Ascending aorta (tissue), 2 donors: ENCODE measurements at places on chromosomes 11 and 22. TPM values are rescaled to one million over a fixed set of nuclear protein-coding genes. Genes with fewer than 3 reads are reported as not detected.
A peak's percentile ranks its signal among the peaks of the same experiment; 100 is the strongest.

The MMP8 gene
- total RNA-seq, result not detected

DNA sequence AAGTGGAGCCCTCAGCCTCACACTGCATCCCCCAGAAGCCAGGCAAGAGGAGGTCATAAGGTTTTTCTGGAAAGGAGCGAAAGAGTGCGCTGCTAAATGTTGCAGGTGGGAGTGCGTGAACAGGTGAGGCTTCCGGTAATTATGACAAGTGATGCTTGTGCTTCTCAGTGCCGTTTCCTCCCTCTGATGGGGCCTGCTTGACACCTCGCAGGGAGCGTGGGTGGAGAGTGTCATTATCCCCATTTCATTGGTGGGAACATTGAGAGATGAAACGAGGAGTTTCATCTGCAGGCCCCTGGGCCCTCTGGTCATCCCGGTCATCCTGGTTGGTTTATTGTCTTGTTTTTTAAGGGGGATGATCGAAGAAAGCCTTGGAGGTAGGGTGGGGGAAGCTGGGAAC, 57.5 kb downstream of the BCR start:
- no peak for DNase-seq
- peak overlapping the region; percentile 15 for H3K4me3 ChIP-seq
- H3K36me3 ChIP-seq, result no peaks in the 10 kb centered on the region
- no peaks in the 10 kb centered on the region for H3K27me3 ChIP-seq

- H3K4me3 ChIP-seq, result no peak overlapping the region
- H3K36me3 ChIP-seq, result no peaks in the 10 kb centered on the region
- no peaks in the 10 kb centered on the region for H3K27me3 ChIP-seq
- no peak overlapping the region for H3K27ac ChIP-seq
These were observed 45.5 kb upstream of the FTH1 start for GRCh38 chr11:62012832-62013461.

The SYCE3 gene
- not detected for total RNA-seq

DNA sequence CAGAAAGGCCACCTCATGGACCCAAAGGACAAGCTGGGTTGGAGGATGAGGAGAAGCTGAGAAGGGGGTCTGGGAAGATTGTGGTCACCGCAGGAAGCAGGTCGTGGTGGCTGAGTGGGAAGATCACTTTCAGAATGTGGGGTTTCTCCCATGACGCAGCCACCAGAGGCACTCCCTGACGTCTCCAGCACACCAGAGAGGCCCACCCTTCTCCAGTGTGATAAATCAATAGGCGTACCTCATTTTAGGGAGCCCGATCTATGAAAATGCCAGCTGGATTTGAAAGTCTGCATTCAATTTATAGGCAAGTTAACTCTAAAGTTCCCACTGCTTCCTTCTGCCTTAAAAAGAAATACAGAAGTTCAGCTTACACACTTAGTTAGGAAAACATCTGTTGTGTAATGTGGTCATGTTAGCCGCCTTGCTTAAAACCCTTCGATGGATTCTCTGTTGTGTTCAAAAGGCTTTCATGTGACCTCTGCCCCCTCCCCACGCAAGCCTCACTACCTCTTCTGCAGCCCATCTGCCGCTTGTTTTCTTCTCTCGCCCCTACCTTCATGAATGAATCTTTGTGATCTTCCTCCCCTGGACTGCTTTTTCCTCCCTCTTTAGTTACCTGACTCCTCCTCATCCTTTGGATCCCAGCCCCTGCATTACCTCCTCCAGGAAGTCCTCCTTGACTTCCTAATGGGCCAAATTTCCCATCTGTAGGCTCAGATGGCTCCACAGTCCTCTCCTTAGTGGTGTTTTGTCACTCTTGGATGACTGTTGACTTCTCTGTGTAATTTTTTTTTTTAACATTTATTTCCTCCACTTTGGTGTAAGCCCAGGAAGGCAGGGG, 10.7 kb downstream of the TSPAN18 start:
- no peak for DNase-seq
- H3K27ac ChIP-seq, result no peak overlapping the region

The UBQLNL gene
- not detected for total RNA-seq

The C11orf58 gene
- total RNA-seq, result 40.9 TPM

GRCh38 chr22:25202290-25202921, 2.7 kb downstream of the CRYBB3 start:
- no peaks in the 10 kb centered on the region for H3K4me1 ChIP-seq
- H3K27ac ChIP-seq, result no peak overlapping the region
- no peak for DNase-seq
- no peaks in the 10 kb centered on the region for H3K27me3 ChIP-seq
- H3K4me3 ChIP-seq, result no peak overlapping the region

The C11orf86 gene
- total RNA-seq, result not detected
